Hematopoietic multipotent progenitor cell (in vitro differentiated cells): ENCODE measurements at places on chromosomes 3 and 15. TPM values are rescaled to one million over a fixed set of nuclear protein-coding genes. Genes with fewer than 3 reads are reported as not detected.

- no peak for DNase-seq
These were observed 145.8 kb upstream of the THRB start for GRCh38 chr3:24640330-24640877.

GRCh38 chr15:80055933-80056332 is 3.5 kb upstream of the ZFAND6 start:
- no peak for DNase-seq

- DNase-seq = no peak
These were observed 15.9 kb downstream of the CHL1 start for GRCh38 chr3:212432-212831.

- no peak for DNase-seq
These were observed 13.4 kb upstream of the SATB1 start for GRCh38 chr3:18438586-18438985.

- no peak for DNase-seq
These were observed 100.2 kb downstream of the C3orf70 start for GRCh38 chr3:185052631-185053030.

DNA sequence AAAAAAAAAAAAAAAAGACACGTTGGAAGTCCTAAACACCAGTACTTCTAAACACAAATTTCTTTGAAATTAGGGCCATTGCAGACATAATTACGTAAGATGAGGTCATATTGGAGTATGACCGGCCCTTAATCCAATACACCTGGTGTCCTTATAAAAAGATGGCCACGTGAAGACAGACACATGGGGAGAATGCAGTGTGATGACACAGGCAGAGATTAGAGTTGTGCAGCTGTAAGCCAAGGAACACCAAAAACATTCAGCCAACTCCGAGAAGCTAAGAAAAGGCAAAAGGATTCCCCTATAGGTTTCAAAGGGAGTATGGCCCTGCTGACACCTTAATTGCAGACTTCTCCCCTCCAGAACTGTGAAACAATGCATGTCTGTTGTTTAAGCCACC is 379.0 kb upstream of the PDZRN3 start:
- DNase-seq = no peak

- no peak for DNase-seq
These were observed 296.3 kb downstream of the UACA start for GRCh38 chr15:70466895-70467529.

DNA sequence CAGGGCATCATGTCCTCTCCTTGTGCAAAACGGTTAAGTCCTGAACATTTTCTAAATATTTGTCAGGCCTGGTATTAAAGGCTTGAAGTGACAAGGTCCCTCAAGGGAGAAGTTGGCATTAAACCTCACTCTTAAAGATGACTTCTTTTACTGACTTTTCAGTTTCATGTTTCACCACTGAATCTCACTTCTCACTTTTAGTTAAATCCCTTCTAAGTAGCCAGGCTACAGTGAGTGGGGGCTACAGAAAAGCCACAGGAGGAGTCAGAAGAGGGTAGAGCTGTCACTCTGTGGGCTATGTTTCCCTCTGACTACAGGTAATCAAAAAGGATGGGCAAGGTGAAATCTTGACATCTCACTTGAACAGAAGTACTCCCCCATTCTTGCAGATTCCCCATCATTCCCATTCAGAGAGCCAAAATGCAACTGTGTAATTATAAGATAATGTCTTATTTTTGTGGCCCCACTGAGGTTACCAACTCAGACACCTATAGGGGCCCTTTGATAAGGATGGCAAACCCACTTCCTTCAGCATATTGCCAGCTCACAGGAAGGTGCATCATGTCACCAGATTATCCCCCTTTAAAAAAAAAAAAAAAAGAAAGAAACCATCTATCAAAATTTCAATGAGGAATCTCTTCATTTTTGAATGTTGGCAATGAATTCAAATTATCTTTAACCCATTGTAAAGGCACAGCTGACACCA is 790.1 kb upstream of the CFAP20DC start:
- no peak for DNase-seq

DNA sequence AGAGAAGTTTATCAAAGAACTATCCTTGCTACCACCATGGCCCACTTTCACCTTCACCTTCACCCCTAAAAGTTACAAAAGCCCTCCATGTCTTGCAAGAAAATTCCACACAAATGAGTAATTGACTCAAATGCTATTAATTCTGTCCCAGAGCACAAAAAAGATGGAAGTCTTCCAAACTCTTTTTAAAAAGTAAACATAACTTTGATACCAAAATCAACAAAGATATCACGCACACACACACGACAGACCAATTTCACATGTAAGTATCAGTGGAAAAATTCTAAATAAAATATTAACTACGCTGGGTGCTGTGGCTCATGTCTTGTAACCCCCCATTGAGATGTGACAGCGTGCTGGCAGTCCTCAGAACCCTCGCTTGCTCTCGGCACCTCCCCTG is 1.1 kb upstream of the MCCC1 start:
- no peak for DNase-seq

DNA sequence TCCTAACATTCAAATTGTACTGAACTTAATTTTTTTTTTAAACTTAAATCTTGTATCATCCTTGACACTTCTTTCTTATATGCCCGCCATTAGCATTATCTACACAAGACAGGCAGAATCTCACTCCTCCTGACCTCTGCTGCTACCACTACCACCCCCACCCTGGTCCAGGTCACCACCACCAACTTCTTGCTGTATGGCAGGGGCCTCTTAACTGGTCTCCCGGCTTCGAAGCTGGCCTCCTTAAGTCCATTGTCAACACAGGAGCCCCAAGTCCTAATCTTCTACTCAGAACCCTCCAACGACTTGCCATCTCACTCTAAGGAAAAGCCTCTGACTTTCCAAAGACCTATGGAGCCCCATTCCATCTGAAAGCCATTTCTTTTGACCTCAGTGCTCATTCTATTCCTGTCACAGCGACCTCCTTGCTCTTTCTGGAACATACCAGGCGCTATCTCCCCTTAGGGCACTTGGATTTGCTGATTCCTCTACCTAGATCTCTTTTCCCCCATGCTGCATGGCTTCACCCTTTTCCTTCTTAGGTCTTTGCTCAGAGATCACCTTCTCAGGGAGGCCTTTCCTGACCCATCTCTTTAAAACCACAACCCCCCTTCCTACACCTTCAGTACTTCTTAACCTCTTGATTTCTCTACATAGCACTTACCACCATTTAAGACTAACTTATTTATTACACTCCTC is 2.6 kb downstream of the PRC1 start:
- DNase-seq = no peak

The ST8SIA2 gene
- 0.27 TPM for total RNA-seq

The C2CD4A gene
- total RNA-seq = under 0.01 TPM

The TPRG1 gene
- total RNA-seq = under 0.01 TPM

The SCAANT1 gene
- not detected for total RNA-seq

The MITF gene
- 2.2 TPM for total RNA-seq
